ENCODE measurements at places on chromosomes 11 and 22.

- DNase-seq = no peak
Observed at GRCh38 chr11:134082990-134083389, 14.1 kb downstream of the JAM3 start.

DNA sequence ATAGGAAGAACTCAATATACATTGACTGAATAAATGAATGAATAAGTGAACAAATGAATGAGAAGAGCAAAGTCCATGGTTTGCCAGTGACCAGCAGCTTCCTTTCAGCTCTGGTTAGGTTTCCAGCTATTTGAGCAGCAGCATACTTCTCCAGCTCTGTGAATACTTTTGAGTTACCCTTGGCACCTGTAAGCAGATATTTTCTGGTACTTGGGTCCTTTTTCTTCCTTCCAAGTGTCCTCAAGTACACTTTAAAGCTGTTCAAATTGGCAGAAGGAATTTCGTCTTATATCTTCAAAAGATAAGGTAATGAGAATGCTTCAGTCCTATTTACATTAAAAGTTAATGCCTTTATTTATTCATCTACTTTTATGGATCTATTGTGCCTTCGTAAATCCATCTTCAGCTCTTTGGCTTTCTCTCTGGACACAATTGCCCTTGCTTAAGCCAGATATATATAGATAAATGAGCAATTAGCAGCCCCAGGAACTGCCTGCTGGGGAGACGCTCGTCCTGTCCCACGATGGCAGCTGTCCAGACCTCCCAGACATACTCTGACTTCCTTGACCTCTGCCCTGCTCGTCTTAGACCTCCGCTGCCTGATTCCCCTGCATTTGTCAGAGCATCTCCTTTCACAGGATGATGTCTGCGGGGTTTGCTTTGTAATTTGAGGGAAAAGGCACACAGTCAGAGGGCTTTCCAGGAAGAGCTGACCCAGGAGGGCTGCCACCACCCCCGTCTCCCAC, 926.3 kb downstream of the OPCML start:
- no peak for DNase-seq

DNA sequence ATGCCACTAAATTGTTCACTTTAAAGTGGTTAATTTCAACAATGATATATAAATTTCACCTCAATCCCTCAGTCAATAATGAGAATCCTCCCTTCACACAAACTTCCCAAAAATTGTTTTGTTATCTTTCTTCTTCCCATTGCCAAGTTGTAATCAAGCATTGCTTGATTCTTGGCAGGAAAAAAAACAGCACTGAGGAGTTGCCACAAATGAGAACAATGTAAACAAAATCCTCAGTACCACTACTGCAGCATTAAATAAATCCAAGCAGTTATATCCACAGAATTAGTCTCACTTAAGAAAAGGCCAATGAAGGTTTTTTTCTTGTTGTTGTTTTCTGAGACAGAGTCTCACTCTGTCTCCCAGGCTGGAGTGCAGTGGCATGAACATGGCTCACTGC, 38.2 kb downstream of the FAM168A start:
- no peak for DNase-seq

- no peak for DNase-seq
Observed at GRCh38 chr11:133935551-133935910, 21.2 kb downstream of the IGSF9B start.

- no peak for DNase-seq
Observed at GRCh38 chr11:104531075-104531474, 367.1 kb upstream of the PDGFD start.

Data from esophagus squamous epithelium (tissue), 5 donors.